Large intestine (tissue), 12 donors: ENCODE measurements at places on chromosomes 11 and 22.

GRCh38 chr11:11076879-11077278, 219.0 kb upstream of the ZBED5 start:
- no peak for DNase-seq

GRCh38 chr11:57310630-57311086, 14.1 kb downstream of the TNKS1BP1 start:
- DNase-seq, result peak; percentile 83

GRCh38 chr11:21511835-21512440, 680.9 kb upstream of the ANO5 start:
- peak; percentile 37 for DNase-seq

DNA sequence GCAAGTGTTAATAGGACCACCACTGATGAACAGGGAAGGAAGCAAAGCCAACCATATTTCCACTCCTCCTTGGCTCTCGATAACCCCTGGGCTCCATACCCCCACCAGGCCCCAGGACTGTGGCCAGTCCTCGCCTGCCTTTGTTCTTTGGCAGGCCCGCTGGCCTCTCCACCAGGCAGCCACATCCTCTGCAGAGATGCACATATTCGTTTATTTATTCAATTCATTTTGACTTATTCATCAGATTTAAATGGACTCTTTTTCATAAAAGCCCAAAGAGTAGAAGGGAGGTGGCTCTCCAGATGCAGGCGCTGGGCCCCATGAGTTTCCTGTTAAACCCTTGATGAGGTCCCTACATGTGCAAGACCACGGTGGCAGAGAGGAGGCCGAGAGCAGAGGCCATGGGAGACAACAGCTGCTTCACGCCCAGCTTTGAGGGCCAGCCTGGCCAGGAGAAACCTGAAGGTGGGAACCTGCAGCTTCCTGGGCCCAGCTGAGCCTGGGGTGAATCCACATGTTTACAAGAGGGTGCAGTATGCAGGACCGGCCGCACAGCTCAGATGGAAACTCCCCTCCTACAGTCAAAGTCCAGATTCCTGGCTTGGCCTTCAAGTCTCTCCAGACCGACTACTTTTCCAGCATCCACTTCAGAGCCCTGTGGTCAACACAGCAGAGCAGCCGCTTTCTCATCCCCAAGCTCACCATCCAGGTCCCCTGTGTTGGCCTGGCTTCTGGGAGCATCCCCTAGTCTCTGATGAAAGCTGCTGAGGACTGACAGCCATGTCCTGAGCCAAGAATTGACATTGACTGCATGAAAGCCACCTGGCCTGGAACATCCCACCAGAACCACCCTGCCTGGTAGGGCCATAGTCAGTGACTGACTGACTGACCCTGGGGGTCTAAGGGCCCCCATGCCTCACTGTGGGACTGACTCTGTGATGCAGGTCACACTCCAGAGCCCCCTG, 39.7 kb upstream of the CCND1 start:
- peak; percentile 73 for DNase-seq

- no peak for DNase-seq
These were observed 430.5 kb upstream of the FAT3 start for GRCh38 chr11:91794146-91794545.

- DNase-seq, result no peak
These were observed 261.1 kb upstream of the ANO3 start for GRCh38 chr11:26070714-26071380.

- DNase-seq, result no peak
These were observed 17.0 kb upstream of the CHADL start for GRCh38 chr22:41257696-41258095.

DNA sequence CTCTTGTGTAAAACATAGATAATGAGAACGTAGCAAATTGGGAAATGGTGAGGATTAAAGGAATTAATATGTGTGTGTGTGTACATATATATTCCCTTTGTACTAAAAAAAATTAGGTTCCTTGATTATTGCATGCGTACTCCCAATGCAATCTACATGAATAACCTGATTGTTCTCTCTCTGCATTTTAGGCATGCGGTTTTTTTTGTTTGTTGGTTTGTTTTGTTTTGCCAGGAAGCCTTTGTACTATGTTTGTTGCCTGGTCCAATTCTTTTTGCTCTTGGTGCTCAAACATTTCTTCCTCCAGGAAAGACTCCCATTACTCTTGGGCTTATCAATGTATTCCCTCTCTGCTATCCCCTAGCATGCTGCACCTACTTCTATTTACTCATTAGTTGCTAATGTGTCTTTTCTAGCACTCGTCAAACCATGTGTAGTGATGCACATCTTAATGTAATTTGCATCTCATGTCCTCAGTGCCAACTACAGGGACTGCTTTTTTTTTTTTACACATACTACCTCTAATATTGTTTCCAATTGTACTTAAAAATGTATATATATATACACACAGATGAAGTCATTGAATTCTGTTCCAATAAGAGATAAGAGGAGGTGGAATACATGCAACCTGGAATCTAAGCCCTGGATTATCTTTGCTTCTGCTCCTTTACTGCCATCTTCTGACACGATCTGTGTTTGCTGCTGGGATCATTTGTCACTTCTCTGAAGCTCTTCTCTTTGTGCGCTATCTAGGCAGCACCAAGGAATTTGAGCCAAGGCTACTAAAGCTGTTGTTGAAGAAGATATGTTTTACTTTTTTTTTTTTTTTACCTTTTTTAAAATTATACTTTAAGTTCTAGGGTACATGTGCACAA, 197.2 kb upstream of the ANO3 start:
- DNase-seq, result no peak

DNA sequence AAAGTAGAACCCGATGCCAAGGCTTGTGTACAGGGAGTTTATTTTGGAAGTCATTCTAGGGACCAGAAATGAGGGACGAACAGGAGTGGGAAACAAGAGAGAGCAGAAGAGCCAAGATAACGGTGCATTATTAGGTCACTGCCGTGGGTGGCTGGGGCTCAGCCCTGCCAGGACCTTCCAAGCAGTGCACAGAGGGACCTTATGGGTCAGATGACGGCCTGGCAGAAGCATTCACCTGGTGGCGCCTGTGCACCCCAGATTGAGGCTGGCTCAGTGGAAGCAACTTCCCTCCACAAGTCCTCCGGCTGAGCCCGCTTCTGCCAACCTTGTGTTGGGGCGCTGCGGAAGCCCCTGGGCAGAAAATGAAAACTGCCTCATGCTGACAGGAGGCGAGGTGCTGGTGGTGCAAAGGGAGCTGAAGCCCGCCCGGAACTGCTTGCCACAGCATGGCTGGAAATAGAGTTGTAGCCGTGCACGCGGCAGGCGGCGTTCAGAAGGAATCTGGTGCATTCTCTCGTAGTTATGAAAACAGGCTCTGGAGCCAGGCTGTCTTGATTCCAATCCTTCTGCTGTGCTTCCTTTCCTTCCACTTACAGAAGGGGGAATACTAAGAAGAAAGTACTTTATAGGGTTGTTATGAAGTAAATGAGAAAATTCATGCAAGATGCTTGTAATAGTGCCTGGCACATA, 22.2 kb upstream of the TP53I11 start:
- no peak for DNase-seq

GRCh38 chr11:559020-559620, 1.4 kb downstream of the LMNTD2 start:
- no peak for DNase-seq

DNA sequence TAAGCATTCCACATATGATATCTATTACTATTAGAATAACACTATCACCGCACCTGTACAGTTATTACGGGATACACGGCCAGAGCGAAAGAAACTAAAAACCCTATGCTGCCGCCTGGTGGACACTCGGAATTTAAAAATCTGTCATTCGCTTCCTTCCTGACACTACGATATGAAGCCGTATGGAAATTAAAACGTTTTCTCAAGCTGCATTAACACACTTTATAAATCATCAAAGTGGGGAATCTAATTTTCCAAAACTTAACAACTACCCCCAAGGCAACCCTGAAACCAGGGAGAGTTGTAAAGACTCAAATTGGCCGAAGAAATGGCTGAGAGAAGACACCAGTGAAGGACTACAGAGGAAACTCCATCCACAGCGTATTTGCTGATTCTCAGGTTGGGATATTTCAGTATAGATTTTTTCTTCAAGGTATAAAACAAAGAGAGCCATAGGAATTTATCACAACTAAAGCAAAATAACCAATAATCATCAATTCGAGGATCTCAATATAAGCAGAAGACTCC, 1.4 kb downstream of the CCDC73 start:
- peak; percentile 42 for DNase-seq

GRCh38 chr11:117020869-117021564, 77.2 kb downstream of the SIK3 start:
- peak; percentile 74 for DNase-seq

- DNase-seq, result peak; percentile 32
These were observed 8.7 kb downstream of the PTH start for GRCh38 chr11:13486926-13487660.

- no peak for DNase-seq
These were observed 15.5 kb upstream of the TAB1 start for GRCh38 chr22:39383841-39384625.

GRCh38 chr11:132528181-132528580, 1004.1 kb downstream of the OPCML start:
- DNase-seq, result no peak

- DNase-seq, result no peak
These were observed 6.7 kb downstream of the NFAM1 start for GRCh38 chr22:42425337-42425988.

DNA sequence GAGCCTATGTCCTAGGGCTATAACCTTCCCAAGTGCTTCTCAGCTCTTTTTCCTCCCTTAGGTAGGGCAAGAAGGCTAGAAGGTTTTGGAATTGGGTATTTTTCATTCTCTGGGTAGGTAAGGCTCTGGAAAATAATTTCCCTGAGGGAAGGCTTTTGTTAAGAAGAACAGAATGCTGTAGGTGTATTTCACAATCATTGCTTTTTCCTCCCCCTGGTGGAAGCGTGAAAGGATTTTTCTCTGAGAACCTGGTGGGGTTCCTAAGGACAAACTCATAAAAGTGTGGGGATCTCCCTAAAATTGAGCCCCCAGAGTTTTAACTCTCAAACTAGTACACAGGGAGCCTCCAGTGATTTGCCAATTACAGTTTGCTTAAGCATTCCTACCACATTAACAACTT, 41.1 kb upstream of the NARS2 start:
- no peak for DNase-seq

- no peak for DNase-seq
These were observed 4.3 kb upstream of the SERHL2 start for GRCh38 chr22:42549331-42550060.

- peak; percentile 77 for DNase-seq
These were observed 646 bp upstream of the PATZ1 start for GRCh38 chr22:31346733-31347250.

DNA sequence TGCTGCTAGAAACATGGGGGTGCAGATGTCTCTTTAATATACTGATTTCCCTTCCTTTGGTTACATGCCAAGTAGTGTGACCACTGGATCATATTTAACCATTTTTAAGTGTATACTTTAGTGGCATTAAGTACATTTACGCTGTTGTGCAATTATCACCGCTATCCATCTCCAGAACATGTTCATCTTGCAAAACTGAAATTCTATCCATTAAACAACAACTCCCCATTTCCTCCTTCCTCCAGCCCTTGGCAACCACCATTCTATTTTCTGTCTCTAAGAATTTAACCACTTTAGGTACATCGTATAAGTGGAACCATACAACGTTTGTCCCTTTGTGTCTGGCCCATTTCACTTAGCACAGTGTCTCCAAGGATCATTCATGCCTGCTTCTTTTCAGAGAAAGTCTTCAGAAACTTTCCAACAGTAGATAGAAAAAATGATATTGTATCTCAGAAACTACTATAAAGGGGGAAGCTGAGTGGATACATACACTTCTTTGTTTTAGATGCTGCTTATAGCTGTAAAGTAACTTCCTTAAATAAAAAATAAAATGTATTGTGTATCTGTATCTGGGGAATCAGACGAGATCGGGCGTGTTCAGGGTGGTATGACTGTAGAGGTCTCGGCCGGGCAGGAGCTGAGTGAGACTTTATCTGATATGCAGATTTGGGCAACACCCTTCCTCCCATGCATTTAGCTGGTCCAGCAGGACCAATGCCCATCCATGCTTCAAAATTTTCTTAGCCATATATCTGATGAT, 44.6 kb upstream of the ZBED5 start:
- no peak for DNase-seq

- peak; percentile 23 for DNase-seq
These were observed 26.3 kb upstream of the ISX start for GRCh38 chr22:35039625-35040024.

- no peak for DNase-seq
These were observed 466 bp downstream of the FAM168A start for GRCh38 chr11:73597336-73597955.
